ENCODE measurements at places on chromosomes 12 and 14.
A peak's percentile ranks its signal among the peaks of the same experiment; 100 is the strongest.

DNA sequence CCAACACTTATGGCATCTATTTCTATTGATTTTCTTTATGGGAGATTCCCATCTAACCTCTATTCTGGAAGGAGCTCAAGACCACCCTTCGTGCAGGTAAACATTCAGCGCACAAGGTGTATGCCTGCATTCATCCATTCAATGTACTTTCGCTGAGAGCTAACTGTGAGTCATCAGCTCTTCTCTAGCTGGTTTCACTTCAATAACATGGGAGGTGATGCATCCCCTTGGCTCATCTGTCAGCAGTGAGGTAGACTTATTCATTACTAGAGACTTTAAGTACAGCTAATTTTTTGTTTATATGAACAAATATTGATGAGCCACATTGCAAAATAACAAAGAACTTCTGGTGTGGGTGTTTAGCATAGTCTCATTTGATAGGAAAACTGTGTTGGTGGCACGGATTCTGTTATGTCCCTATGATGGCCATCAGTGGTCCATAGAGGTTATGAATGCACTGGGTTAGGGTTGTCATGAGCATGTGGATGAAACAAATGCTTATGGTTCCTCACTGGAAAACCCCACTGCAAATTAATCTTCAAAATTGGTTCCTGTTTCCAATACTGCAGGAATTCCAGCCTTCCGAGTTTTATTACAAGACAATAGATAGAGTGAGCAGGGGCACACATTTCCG, 1151.0 kb downstream of the BCL11B start:
- no peak for DNase-seq

- DNase-seq, result peak; percentile 72
Observed at GRCh38 chr12:26271889-26272492, 76.6 kb downstream of the SSPN start.

DNA sequence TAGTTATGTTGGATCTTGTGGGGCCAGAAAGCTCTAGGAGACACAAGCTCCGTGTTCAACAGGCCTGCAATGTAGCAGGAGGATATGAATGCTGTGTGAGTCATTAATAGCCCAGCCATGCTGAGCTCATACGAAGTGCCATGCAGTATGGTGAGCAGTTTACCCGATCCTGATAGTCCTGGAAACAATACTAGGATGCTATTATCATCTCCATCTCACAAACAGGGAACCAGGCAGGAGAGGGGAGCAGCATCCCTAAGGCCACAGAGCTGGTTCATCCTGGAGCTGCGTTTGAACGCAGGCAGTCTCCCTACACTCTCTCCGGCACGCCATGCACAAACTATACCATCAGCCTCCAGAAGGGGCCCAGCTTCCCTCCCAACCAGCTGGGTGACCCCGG, 20.5 kb downstream of the TTC7B start:
- DNase-seq, result no peak

DNA sequence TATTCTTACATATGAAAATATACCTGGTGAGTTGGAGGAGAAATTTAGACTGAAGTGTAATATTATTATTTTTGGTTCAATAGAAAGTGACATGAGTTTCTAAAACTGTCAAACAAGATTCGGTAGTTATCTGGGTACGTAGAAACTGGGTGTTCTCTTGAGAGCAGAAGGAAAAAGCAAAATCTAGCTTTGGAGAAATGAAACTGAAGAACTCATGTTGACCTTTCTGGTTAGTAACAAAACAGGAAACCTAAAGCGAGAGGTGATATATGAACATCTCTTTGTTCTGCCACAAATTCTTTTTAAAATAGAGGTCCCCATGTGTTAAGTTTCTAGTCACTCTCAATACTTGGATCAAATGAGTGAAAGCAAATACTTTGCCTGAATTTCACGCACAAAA, 401.7 kb downstream of the TRHDE start:
- DNase-seq, result no peak

DNA sequence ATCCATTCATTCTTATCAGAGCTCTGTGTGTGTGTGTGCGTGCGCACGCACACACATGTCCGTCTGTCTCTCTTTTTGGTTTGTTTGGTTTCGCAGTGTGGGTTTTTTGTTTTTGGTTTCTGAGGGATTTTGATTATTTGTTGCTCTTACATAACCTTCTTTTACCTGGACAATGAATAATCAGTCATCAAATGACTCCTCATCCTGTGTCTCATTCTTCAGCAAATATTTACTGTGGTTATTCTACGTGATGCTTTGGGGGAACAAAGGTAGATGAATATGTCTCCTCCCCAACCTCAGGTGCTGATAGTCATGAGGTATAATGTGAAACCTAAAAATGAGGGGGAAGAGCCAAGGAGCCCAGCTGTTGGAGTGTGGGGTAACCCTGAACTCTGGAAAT, 92.4 kb downstream of the SAMD4A start:
- no peak for DNase-seq

DNA sequence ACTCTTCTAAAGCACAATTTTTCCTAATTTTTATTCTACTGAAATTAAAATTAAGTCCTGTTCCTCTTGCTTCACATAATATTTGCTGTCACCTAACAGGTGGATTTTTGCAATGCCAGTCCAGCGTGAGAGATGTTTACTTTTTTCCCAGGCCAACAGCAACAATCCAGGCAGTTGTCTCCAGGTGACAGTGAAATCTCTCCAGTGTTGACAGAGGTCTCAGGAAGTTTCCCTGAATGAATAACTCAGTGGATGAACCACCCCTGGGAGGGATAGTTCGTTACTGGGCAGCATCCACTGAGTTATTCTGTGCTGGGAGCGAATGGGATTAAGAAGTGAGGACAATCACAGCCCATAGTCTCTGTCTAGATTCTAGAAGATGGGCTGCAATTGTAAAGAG, 7.1 kb upstream of the NT5DC3 start:
- DNase-seq, result no peak
